Fibroblast of lung (primary cell): ENCODE measurements at places on chromosomes 12 and 14. TPM values are rescaled to one million over a fixed set of nuclear protein-coding genes. Genes with fewer than 3 reads are reported as not detected.

Gene CACNA2D4
- total RNA-seq, result 0.26 and 0.99 TPM in 2 replicates

Gene LRFN5
- 2.8 and 3.6 TPM in 2 replicates for total RNA-seq

Gene ARPC3
- total RNA-seq, result 136 and 169 TPM in 2 replicates

Gene OLR1
- 0.26 and 1.2 TPM in 2 replicates for total RNA-seq

Gene MYO1H
- total RNA-seq, result 0.77 TPM in 1 of 2 replicates, not detected in the other

Gene FOXN4
- not detected in 2 replicates for total RNA-seq

Gene TTC6
- total RNA-seq, result under 0.01 and 0.17 TPM in 2 replicates

Gene PTHLH
- total RNA-seq, result 0.26 and 1.8 TPM in 2 replicates
